GM12891 (cell line): ENCODE measurements at places on chromosomes 3 and 15.

GRCh38 chr3:36362973-36363372 is 17.3 kb upstream of the STAC start:
- DNase-seq = no peak

DNA sequence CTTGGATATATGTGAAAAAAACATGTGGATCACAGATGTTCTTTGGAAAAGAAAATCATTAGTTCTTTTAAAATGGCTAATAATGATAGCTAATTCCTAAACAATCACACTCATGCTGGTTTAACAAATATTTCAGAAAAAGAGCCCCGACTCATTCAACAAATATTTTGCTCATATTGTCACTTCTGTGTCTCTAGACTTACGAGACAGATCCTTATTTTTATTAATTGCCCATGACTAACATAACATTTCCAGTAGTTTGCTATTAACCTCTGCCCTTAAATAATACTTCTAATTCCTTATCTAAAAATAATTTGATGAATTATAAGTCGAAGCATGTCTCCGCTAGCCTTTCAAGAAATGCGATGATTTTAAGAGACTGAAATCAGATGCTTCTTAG is 70.4 kb downstream of the SATB1 start:
- DNase-seq = no peak

GRCh38 chr15:101183226-101183930 is 68.5 kb downstream of the CHSY1 start:
- no peak for DNase-seq

DNA sequence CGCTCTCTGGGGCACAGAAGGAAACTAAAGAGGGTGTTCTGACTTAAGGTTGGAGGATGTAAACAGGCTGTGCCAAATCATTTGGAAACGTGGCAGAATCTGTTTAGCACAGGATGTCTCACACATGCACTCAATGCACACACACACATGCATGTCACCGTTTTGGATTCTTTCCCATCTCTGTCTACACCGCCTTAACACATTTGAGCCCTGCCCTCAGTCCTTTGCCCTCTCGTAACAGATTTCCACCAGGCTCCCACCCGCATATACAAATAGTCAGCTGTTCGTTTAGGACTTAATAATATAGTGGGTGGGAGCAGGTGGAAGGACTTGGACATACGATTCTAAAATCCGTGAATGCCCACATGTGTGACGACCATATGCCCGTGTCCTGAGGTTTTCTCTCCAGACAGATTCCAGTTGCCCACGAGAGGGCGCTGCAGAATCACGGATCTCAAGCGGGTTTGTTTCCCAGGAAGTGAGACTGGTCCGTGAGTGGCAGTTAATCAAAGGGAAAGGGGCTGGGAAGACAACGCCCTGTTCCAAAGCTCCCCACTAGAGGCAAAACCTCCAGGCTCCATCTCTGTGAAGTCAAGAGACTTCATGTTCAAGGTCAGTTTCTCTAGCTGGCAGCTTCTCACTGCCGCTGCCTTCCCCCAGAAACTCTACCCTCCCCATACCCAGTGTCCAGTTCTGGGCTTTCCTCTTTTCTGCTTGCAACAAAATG is 44.5 kb downstream of the NOX5 start:
- DNase-seq = peak; percentile 48

DNA sequence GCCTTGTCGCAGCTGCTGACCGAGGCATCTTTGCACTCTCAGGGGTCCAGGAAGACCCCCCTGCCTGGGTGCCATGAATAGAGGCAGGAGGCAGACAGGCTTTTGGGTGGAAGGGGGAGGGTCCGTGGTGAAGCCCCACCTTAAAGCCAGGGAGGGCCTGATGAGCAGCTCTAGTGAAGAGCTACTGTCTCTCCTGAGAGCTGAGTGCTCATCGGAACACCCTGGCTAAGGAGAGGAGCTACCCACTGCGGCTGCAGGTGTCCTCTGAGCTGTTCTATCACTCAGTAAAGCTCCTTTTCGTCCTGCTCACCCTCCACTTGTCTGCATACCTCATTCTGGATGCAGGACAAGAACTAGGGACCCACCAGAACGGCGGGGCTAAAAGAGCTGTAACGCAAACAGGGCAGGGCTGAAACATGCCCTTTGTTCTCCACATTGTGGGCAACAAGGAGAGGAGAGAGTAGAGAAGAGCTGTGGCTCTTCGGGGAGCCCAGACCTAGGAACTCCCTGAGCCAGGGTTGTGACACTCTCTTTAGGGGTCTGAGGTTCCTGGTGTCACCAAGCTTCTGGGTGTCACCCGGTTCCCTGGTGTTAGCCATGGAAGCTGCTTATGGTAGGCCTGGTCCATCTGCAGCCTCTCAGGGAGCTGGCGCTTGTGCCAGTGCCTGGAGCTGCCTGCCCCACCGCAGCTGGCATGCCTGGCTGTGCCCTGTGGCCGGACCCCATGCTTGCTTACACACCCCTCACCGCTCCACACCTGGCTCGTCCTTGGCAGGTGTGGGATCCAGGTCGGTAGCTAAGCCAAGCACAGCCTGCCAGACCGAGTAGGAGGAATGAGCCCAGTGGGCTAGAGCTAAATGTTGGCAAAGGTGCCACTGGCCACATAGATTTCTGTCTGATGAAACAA is 26.2 kb upstream of the TFG start:
- DNase-seq = no peak

DNA sequence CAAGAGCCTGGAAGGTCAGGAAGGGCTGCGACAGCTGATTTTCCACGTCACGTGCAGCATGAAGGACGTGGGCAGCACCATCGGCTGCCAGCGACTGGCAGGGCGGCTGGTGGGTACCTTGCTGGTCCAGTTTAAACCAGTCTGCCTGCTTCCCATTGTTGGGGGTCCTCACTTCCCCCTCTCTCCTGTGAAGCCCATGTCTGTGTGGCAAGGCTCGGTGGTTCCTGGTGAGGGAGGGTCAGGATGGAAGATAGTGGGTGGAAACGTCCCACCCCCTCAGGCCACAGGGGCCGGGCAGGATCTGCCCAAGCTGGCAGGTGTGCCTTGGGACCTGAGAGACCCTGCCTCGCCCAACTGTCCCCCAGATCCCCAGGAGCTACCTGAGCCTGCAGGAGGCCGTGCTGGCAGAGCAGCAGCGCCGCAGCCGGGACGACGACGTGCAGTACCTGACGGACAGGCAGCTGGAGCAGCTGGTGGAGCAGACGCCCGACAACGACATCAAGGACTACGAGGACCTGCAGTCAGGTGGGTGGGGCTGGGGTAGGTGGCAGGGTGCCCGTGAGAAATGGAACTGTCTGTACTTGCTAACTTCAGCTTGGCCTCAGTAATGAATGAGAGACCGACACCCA is 108.2 kb downstream of the LRRK1 start:
- no peak for DNase-seq
